ENCODE measurements at places on chromosomes 2 and 18.

- no peak for DNase-seq
Measured at GRCh38 chr2:212197776-212198175, 340.8 kb downstream of the ERBB4 start.

DNA sequence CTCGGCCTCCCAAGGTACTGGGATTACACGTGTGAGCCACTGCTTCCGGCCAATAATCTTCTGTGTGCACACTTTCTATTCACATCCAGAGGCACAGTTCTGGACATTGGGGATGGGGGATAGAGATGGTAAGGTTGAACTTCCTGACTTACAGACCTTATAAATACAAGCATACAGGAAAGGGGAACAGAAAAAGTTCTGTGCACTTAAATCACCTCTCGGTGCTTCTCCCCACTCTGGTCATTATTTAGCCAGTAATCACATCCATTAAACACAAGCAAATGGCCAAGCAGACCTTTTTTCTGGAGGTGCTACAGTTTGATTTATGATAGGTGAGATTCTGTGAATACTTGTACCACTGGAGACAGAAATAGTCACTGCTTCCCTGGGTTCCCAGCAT is 110.6 kb downstream of the CRIM1 start:
- no peak for DNase-seq

GRCh38 chr2:238114331-238114841 is 14.2 kb downstream of the ESPNL start:
- DNase-seq, result no peak

DNA sequence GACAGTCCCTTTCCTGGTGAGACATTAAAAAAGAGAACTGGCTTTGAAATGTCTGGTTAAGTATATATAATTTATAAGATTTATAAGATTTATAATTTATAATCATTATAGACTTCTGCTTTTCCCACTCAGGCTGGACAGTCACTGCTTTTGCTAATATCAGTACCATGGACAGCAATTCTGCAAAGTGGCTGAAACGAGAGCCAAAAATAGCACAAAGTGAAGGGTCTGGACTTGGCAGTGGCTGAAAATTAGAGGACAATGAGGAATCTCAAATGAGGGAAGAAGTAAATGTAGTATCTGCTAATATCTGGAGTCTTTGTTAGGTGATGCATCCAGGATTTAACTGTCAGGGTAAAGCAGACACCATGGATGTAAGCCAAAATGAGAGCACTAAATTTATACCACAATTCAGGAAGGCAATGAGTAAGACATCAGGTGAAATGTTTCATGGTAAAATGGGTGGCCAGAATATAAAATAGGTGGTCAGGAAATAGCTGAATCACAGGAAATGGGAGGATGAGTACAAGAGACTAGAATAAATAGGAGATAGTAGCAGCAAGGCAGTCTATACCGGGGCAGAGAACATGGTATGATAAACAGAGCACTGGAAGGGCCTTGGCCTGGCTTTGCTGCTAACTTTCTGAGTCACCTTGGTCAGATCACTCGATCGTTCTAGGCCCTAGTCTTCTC is 39.6 kb upstream of the BOD1L2 start:
- DNase-seq, result no peak

DNA sequence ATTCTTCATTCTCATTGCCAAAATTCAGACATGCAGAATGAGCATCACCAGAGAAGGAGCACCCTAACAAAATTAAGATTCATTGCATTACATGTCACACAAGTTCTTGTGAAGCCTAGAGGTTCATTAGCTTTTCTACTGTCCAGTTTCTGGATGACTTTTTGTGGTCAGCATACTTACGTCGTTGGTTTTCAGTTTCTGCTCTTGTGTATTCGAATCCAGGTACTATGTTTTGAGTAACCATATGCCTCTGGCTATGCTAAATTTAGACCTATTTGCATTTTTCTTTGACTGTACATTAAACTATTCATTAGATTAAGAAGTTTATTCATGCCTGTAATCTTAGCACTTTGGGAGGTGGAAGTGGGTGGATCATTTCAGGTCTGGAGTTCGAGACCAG is 251.3 kb downstream of the PARD3B start:
- DNase-seq, result no peak

DNA sequence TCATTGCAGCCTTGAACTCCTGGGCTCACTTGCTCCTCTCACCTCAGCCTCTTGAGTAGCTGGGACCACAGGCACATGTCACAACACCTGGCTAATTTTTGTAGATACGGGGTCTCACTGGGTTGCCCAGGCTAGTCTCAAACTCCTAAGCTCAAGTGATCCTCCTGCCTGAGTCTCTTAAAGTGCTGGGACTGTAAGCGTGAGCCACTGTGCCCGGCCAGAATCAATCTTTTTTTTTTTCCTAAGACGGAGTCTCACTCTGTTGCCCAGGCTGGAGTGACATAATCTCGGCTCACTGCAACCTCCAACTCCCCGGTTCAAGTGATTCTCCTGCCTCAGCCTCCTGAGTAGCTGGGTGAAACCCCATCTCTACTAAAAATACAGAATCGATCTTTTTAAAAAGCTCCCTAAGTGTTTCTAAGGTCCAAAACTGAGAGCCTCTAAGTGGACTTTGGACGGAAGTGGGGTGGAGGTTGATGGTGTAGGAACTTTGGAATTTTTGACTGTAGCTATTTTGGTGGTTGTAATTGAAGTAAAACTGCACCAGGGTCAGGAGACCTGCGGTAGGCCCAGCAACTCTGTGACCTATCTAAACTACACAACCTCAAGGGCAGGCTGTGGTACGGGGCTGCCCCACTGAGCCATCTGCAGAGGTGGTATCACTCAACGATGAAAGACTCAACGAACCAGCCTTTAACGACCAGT is 82.9 kb downstream of the POLR1A start:
- DNase-seq, result no peak

- DNase-seq, result no peak
Measured at GRCh38 chr2:84958135-84959059, 12.6 kb upstream of the KCMF1 start.

GRCh38 chr2:192190474-192190873 is 4.3 kb downstream of the TMEFF2 start:
- DNase-seq, result no peak

DNA sequence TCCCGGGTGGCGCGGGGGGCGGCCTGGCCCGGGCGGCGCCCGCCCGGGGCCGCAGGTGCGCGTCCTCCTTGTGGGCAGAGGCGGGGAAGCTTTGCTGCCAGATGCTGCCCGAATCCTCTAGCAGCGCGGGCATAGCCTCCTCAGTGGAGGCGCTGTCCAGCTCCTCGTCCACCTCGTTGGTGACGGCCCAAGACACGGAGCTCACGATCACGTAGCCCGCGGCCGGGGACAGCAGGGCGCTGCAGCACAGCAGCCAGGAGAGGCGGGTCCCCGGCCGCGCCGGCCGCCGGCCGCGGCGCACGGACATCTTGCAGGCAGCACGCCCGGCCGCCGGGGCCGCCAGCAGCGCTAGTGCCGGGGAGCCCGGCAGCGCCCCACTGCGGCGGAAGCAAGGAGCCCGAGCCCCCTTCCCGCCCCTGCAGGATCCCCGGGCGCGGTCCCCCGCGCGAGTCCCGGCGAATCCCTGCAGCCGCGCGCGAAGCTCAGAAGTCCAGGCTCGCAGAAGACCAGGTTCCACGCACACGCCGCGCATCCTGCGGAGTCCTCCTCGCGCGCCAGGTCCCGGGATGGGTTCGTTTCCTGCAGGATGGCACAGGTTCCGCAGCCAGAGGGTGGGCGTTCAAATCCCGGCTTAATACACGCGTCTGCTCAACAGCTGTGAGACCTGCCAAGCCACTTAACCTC is at the start of gene CREG2:
CREG2 (minus strand) TSS at position 353 of the 684 bp plus-strand sequence; CDS start at position 307, 46 bp downstream.
- no peak for DNase-seq

DNA sequence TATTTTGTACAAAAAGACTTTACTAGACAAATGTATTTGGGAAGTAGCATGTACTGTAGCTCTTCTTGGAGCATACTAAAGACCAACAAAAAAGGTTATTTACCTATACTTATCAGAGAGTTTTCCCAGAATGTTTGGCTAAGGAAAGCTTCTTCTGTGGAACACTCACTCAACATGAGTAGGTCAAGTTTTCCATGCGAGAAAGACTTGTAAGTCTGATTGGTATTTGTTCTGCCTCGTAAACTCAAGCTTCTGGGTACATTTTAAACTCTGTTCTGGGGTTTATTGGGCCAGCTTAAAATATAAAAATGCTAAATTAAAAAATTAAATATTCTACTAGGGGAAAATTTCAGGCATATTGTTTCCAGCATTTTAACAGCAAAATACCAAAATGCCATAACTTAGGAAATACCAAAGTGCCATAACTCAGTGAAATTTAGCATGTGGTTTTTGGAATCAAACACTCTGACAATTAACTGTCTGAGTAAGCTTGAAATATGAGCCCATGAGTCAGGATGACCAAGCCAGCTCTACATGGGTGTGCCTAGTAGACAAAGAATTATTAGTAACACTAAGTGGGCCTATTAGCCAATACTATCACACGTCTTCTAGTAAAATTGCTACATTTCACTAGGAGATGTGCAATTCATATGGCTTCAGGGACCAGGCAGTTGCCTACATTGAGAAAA is 47.3 kb upstream of the SERPINE2 start:
- DNase-seq, result no peak

DNA sequence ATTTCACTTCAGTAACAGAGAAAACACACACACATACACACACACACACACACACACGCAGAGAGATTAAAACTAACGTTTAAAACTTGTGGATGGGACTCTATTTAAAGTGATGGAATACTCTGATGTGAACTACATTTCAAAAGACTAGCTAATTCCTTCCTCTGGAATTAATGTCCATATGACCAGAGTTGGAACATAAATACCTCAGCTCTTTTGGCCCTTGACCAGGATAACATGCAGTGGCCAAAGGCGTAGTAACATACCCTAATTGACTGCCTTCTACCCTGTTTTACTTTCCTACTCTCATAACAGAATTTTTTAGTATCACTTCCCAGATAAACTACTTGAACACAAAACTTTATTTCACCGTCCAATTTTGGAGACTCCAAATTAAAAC is 671.3 kb upstream of the CHAC2 start:
- DNase-seq, result no peak

GRCh38 chr2:148664229-148664628 is 19.7 kb downstream of the EPC2 start:
- DNase-seq, result no peak

DNA sequence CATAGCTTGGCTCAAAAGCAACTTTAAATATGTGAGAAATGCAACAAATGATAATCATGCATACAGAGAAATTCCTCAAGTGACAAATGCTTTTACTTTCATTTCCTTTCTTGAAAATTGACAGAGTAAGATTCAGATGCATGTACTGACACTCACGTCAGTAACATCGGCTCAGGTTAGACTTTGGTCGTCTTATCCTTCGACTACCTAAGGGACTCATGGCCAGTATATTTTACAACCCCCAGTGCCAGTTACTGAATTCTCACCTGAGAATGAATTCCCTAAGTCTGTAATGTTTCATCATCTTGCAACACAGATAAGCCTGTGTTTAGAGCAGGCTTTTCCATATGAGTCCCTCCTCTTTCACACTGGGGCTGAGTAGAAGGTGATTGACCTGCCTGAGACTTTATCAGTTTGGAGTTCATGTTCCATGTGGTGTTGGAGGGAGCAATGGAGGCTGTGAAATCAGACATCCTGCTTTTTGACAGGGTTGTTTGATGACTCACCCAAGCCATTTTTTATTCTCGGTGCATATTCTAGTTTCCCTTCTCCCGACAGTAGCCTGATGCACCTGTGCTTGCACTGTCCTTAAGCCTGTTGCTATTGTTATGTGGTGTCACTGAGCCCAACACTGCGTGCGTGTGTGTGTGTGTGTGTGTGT is 30.5 kb upstream of the ATP8B1 start:
- no peak for DNase-seq
